ENCODE measurements at places on chromosomes 2 and 18. TPM values are rescaled to one million over a fixed set of nuclear protein-coding genes. Genes with fewer than 3 reads are reported as not detected.

SDC1 gene
- total RNA-seq, result not detected

GRCh38 chr2:240529344-240529999, 28.3 kb downstream of the ANKMY1 start:
- DNase-seq, result peak; percentile 12
- no peak overlapping the region for H3K4me3 ChIP-seq
- no peaks in the 10 kb centered on the region for H3K27me3 ChIP-seq
- H3K36me3 ChIP-seq, result peaks cover 89% of the 10 kb centered on the region
- no peak overlapping the region for H3K27ac ChIP-seq

DNA sequence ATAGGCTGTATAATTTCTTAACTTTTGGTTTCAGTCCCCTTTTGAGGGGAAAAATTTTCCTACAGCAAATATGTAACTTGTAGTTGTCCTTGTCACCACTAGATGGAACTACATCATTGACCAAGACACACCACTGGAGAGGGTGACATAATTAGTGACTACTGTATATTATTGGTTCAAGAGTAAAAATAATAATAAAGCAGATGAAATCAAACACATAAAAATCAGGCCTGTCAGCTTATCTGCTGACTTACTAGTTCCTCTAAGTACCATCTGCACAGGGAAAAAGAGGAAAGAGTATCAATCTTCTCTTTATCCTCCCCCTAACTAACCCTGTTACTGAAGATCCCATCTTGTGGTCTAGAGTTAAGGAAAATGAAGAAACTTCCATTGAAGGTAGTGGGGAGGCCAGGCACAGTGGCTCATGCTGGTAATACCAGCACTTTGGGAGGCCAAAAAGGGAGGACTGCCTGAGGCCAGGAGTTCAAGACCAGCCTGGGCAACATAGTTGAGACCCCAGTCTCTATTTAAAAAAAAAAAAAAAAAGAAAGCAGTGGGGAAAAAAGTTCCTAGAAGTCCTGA, 29.6 kb upstream of the ENOSF1 start:
- no peaks in the 10 kb centered on the region for H3K27me3 ChIP-seq
- H3K4me1 ChIP-seq, result peaks cover 1% of the 10 kb centered on the region
- no peak for DNase-seq

GRCh38 chr2:158618891-158619490, 162.2 kb downstream of the PKP4 start:
- H3K36me3 ChIP-seq, result peaks cover 5% of the 10 kb centered on the region
- H3K27ac ChIP-seq, result no peak overlapping the region
- DNase-seq, result no peak
- no peaks in the 10 kb centered on the region for H3K27me3 ChIP-seq

All from activated CD8-positive, alpha-beta T cell treated with anti-CD3 and anti-CD28 coated beads, Interleukin-2, amount 10 ng/mL, durations not matched to agents 7 days and 5 days (primary cell).